ENCODE measurements at places on chromosomes 4 and X. TPM values are rescaled to one million over a fixed set of nuclear protein-coding genes. Genes with fewer than 3 reads are reported as not detected.

GRCh38 chr4:138790706-138791340 lies 224.8 kb upstream of the NOCT start:
- H3K27me3 ChIP-seq = no peaks in the 10 kb centered on the region
- H3K36me3 ChIP-seq = no peaks in the 10 kb centered on the region
- no peak overlapping the region for H3K4me3 ChIP-seq
- no peak overlapping the region for H3K27ac ChIP-seq

GRCh38 chr4:79987401-79987800 lies 85.6 kb downstream of the ANTXR2 start:
- H3K4me1 ChIP-seq = peaks cover 11% of the 10 kb centered on the region
- no peak for DNase-seq
- no peaks in the 10 kb centered on the region for H3K27me3 ChIP-seq
- no peak overlapping the region for H3K27ac ChIP-seq
- peaks cover 31% of the 10 kb centered on the region for H3K36me3 ChIP-seq

DNA sequence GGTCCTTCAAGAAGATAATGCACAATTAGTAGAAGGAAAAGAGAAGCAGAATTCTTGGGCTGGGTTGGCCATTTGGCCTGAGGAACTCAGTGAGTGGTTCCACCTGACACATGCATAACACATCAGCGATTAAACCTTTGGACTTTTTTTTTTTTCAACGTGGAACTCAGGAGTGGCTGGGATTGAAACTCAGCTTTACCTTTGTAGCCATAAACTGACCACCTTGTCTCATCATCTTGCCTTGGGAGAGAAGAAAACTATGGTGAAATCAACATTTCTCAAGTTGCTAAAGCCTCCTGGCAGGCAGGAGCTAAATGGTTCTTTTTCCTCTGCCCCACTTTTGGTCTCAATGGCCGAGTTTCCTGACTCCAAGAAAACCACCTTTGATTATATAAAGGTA lies 16.3 kb downstream of the PTTG2 start:
- DNase-seq = peak; percentile 59
- peak overlapping the region; percentile 58 for H3K4me3 ChIP-seq
- peaks cover 2% of the 10 kb centered on the region for H3K27me3 ChIP-seq
- H3K27ac ChIP-seq = peak overlapping the region; percentile 41
- H3K4me1 ChIP-seq = peaks cover 19% of the 10 kb centered on the region

TLR8 gene
- total RNA-seq = not detected

POU3F4 gene
- not detected for total RNA-seq

DNA sequence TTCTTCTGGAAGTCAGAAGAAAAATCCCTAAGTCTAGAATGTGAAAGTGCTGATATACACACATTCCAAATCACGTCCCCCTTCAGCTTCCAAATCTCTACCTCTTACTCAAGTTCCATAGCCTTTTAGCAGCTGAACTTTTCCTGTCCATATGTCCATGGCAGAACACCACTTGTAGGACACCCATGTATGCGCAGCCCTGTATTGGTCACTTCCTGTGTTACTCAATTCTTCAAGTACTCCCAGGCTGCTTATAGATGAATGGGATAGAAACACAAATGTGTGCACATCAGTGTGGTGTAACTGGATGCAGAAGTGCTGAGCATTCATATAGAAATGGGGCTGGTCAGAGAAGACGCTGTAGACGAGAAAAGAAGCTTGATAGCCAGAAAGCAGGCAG lies 18.8 kb downstream of the SRPX2 start:
- H3K4me3 ChIP-seq = no peak overlapping the region
- no peak for DNase-seq
- no peaks in the 10 kb centered on the region for H3K36me3 ChIP-seq
- no peak overlapping the region for H3K27ac ChIP-seq
- no peaks in the 10 kb centered on the region for H3K4me1 ChIP-seq
